ENCODE measurements at places on chromosomes 12 and 14.
A peak's percentile ranks its signal among the peaks of the same experiment; 100 is the strongest.

GRCh38 chr14:90280096-90280495, 23.7 kb downstream of the PSMC1 start:
- DNase-seq = no peak

GRCh38 chr12:80655751-80656150, 51.7 kb upstream of the MYF6 start:
- DNase-seq = no peak

GRCh38 chr14:56953884-56954283, 143.6 kb upstream of the OTX2 start:
- DNase-seq = no peak

DNA sequence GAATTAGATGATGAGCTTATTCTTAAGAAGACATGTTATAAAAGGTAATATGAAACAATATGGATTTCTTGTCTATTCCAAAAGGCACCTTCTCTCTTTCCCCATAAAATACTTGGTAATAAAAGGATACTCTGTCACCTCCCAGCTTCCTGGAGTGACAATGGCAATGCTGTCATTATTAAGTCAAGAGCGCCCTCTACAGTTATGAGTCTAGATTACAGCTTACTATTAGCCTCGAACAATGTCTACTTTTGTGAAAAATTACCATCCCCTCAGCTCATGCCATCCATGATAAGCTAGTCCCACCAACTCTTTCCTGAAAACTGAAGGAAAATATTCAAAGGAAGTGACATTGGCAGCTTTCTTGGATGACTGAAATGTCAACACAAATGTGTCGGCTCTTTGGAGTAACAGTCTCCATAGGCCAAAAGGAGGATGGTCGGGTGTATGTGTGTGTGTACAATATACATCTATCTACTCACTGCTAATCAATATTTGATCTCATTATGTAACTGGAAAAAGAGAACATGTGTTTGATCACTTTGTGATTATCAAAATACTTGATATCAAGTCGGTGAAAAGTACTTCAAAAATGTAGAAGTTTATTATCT, 48.7 kb upstream of the CDKN3 start:
- DNase-seq = no peak

GRCh38 chr12:38775457-38775856, 129.9 kb downstream of the CPNE8 start:
- no peak for DNase-seq

DNA sequence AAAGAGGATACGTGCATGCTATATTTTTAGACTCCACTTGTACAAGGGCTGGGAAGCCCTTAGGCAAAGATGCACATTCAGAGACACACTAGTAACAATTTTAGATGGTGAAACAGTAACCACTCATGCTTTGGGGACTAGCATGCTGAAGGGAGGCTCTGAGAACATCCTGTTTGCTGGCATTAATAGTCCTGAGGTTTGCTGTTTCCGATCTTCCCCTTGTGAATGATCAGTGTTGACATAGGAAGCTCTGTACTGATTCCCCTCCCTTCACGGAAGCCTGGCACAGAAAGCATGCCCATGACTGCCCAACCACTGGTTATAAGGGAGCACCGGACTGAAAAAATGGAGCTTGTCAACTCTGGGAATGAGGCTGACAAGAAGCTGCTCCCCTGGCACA, 164.6 kb downstream of the GCH1 start:
- no peak for DNase-seq

GRCh38 chr12:89075880-89076540, 276.3 kb downstream of the DUSP6 start:
- DNase-seq = no peak

- no peak for DNase-seq
Measured at GRCh38 chr12:107319533-107320032, 226.2 kb upstream of the CRY1 start.

GRCh38 chr12:122844366-122844971, 9.2 kb downstream of the HIP1R start:
- no peak for DNase-seq

DNA sequence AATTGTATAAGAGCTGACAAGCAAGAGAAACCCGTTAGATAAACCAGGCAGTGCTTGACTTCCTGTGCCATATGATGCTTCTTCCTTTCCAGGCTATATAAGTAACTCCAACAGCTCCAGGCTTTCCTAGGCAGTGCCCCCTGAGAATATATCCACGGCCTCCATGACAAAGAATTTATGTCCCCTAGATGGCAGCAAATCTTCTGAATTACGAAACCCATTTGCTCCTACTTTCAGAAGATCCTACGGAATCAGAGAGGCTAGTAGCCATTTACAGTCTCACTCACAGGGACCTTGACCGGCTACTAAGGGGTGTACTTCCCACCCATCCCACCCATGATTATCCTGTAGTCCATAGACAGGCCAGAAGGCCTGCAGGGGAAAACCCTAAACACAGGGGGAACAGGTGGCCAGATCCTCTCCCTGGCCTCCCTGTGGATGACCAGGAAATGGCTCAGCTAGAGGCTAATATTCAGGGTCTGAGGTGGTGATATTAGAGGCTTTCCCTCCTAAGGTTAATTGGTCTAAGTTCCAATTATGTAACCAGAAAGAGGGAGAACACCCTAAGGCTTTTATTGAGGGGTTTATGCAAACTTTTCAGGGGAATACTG, 77.2 kb upstream of the DCD start:
- DNase-seq = no peak

- DNase-seq = no peak
Measured at GRCh38 chr14:62031504-62031903, 269.3 kb downstream of the SNAPC1 start.

GRCh38 chr12:75784591-75784990, 247.0 kb downstream of the PHLDA1 start:
- no peak for DNase-seq

DNA sequence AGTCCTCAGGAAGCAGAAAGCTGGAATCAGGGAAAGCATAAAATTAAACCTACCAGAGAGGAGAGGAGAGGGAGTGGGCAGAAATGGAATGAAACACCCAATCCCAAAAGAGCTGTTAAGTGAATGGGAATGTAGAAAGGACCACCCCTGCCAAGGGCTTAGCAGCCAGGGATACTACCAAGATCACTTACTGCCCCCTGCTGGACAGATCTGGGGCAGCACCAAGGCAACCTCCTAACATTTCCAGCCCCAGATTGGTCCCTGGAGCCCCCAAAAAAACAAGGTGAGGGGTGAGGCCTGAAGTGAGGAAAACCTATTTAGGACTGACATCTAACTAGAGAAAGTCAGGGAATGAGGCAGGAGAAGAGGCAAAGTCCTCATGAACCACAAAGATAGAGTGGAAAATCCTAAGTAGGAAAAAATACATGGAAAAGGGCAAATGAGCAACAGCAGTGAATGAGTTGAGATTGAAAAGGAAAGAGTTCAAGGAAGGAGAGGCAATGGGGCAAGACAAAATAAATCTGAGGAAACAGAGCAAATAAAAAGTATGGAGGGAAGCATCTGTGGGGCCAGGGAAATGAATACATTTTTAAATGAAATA, 11.2 kb upstream of the FKBP11 start:
- peak; percentile 79 for DNase-seq

- no peak for DNase-seq
Measured at GRCh38 chr12:106671840-106672239, 89.0 kb downstream of the RFX4 start.

- DNase-seq = no peak
Measured at GRCh38 chr14:67018720-67019119, 170.5 kb upstream of the GARIN2 start.

DNA sequence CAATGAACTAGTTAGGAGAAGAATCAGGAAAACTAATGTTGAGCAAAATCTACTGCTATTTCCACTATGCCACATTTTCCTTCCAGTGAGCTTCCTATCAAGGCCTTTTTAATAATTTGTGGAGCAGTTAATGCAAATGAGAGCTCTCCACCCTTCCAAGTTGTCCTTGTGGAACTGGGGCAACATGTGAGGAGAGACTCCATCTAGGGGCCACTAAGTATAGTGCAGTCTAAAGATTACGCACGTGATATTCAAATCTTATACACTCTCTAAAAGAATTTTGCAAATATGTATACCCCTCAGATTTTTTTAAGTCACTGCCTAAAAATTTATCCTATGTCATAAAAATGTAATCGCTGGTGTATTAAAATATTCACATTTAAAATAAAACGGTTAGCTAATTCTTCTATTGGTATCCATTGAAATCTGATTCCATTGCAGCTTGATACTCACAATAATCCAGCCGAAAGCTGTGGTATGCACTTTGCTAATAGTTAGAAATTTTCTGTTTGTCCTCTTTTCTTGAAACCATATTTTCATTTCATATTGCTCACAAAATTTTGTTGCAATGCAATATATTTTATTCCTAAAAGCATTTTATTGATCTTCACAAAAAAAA, 100.1 kb downstream of the PAH start:
- DNase-seq = no peak

GRCh38 chr14:72929316-72930080, 3.2 kb downstream of the DCAF4 start:
- DNase-seq = no peak

DNA sequence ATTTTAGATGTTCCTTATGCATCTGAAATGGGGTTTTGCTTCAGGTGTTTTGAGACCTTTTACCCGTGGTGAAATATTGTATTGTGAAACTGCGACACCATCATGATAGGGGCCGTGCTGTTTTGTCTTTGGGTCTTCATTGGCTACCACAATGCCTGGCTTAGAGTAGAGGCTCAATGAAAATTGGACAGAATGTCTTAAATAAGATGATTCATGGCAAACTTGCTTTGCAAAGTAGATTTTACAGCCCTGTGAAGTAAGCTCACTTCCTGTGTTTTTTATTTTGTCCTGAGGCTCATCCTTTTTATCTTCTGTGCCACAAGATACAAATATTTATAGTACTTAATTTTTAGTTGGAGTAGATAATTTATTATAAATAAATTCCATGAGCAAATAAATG, 111.3 kb upstream of the FRMD6 start:
- no peak for DNase-seq

- DNase-seq = no peak
Measured at GRCh38 chr12:64566122-64566521, 44.2 kb upstream of the RASSF3 start.

DNA sequence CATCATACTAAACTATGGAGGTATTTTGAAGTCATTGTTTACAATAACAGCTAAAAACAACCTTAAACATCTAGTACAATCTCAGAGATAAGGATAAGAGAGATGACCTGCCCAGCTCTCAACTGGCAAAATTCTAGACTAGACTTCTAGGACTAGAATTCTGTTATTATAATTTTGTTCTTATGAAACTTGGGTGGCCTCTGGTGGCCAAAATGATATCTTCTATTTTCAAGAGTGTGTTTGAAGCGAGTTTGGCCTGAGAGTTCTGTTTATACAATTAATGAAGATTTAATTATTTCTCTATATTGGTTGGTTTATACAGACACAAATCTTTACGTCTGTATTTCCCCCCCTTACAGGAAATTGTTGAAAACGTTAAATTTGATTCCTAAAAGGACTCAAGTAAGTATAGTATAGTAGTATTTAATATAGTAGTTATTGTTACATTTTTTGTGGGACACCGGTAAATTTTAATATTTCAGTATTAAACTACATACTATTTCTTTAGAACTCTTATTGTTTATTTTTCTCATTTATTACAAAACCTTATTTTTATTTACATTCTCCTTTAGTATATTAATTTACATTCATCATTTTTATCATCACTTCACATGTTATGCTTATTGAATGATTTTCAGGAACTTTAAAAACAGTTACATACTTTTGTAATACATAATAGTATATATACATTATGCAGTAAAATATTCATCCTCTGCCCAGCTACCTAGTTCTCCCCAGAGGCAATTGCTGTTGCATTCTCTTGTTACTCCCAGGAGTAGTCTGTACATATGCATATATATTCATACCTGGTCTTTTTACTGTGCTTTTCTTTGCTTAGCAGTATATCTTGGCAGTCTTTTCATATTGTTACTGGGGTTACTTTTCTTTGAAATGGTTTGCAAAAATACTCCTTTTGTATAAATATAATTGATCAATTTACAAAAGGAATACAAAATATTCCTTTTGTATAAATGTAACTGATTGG, 6.6 kb downstream of the PPHLN1 start:
- no peak for DNase-seq

DNA sequence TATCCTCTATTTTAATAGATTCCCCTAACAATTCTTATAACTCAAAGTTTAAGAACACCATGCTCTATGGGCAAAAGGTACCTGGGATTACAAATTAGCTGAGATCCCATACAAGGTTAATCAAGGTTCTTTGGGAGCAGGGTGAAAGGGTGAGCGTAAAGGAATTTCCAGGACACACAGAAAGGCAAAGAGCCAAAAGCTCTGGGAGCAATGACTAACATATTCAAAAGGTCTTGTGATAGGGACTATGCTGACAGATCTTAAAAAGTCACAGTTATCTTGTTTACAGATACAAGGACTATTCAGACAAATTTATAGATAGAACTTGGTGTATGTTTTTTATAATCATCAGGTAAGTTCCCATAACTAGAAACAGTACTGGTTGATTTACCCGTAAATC, 19.5 kb upstream of the PPFIBP1 start:
- DNase-seq = no peak

DNA sequence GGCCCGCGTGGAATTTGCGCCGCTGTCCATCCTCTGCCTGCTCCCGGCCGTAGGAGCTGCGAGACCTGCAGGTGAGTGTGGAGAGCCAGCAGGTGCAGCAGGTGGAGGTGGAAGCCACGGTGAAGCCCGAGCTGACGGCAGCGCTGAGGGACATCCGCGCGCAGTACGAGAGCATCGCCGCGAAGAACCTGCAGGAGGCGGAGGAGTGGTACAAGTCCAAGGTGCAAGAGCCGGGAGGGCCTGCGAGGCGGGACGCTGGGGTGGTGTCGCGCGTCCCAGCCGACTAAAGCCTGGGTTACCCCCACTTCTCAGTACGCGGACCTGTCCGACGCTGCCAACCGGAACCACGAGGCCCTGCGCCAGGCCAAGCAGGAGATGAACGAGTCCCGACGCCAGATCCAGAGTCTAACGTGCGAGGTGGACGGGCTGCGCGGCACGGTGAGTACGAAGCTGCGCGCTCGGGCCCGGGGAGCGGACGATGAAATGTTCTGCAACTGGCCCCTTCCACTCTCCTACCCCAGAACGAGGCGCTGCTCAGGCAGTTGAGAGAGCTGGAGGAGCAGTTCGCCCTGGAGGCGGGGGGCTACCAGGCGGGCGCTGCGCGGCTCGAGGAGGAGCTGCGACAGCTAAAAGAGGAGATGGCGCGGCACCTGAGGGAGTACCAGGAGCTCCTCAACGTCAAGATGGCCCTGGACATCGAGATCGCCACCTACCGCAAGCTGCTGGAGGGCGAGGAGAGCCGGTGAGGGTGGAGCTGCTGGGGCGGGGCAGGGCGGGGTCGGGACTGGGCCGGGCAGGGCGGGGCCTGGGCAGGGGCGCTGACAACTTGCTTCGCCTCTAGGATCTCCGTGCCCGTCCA, 2.1 kb downstream of the PRPH start:
- DNase-seq = peak; percentile 12
